ENCODE measurements at places on chromosomes 1 and 21.

DNA sequence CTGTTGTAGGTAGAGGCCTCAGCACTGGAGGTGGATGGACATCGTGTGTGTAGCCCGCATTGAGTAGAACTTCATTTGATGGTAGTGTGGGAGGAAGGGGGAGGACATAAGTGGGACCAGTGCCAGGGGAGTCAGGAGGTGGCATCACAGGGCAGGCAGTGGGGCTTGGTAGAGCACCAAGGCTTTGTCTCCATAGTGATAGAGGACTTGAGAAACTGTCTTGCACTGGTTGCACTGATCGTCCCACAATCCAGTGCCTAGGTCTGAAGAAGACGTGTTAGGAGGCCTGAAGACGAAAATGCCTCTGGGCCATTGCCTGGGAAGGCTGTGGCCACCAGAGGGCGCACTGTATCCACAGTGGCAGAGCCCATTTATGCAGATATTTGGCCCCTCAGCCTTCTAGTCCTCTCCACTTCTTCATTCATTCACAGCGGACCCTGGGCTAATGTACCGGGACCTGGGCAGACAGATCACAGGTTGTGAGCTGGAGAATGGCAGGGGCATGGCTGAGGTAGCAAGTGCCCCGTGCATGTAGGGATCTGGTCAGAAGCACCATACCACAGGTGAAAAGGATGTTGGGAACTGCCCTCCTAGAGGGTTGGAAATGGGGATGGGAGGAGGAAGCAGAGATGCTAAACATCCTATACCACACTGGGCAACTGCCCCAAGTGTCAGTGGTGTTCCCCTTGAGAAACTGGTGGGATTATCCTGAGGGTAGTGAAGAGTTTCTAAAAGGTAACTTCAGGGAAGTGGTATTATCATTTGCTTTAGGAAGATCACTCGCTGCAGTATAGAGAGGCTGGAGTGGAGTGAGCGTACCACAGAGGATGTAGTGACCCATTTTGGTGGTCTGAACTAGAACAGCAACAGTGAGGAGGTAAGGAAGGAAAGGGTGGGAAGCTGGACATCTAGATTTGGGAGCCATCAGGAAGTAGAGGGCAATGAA, 95.3 kb downstream of the PIK3R3 start:
- peak; percentile 78 for DNase-seq

GRCh38 chr1:245156736-245157505, 2.1 kb downstream of the KIF26B start:
- DNase-seq = peak; percentile 59

GRCh38 chr1:165036403-165036802, 320.1 kb downstream of the LMX1A start:
- DNase-seq = no peak

DNA sequence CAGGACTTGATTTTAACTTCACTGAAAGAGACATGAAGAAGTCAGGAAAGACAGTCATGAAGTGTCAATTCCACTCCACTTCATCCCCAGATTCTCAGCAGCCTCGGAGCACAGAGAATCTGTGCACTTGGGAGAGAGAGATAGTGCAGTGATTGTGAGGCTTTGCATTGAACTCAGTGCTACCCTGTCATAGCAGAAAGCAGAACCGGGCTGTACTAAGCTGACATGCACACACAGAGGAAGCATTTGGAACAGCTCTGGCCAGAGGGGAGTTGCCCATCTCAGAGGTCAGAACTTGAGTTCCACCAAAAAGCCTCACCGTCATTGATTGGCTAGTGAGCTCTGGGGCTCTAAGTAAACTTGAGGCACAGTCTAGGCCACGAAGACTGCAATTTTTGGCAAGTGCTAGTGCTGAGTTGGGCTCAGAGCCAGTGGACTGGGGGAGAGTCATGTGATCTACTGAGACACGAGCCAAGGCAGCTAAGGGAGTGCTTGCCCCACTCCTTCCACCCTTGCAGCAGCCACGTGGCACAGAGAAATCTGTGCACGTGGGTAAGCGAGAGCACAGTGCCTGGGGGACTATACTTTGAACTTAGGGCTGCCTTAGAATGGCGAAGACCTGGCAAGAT, 810.2 kb upstream of the ADAMTS5 start:
- DNase-seq = no peak

- DNase-seq = no peak
These were observed 195.0 kb upstream of the EDN2 start for GRCh38 chr1:41679531-41679930.

DNA sequence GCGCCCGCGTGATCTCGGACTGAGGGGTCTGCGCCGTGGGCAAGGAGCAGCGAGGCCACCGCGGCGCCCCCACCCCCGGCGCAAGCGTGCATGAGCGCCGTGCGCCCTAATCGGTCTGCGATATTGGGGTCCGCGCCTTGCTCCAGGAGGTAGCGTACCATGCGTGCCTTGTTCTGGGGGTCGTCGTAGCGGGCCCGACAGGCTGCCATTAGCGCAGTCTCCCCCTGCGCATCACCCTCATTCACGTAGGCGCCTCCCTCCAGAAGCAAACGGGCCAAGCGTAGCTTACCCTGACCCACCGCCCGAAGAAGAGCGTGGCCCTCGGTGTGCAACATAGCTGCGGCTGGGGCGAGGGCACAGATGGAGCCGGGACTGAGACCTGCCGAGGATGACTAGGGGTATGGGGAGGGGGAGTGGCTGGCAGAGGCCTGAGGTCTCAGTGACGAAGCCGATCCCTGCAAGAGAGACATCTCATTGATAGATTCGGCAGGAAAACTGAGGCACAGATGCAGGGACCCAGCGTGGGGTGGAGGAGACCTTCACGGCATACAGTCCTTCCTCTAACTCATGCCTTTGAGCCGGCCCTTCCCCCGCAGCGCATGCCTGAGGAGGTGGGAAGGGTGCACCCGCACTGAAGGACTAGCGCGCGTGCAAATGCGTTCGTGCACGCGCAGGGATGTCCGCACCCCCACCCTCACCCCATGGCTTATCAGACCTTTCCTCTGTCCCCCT, 2.8 kb downstream of the ANKRD34A start:
- no peak for DNase-seq

DNA sequence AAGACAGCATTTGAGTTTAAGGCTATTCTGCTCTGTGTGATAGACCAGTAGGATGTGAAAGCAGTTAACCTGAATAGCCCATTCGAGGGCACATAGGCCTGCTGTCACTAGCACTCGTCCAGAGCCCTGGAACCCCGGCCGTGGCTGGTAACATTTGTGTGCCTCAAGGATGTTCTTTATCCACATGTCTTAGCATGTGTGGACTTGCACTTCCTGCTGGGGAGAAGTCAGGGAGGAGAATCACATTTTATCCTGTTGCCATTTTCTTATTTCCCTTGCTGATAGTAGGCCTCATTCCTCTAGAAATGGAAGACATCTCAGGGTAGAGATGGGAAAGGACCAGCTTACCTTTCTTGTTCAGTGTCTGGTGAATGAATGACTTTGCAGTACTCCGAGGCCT, 54.7 kb downstream of the VPS13D start:
- no peak for DNase-seq

- peak; percentile 54 for DNase-seq
These were observed at the start of gene TRPM2 for GRCh38 chr21:44353191-44353970. TSS of gene TRPM2 (plus strand) at chr21:44353621. CDS start at chr21:44353701, 80 bp downstream.

GRCh38 chr1:158943059-158943458, 11.7 kb downstream of the PYHIN1 start:
- no peak for DNase-seq

Measured in adrenal gland (tissue), 19 donors.